ENCODE measurements at places on chromosomes 3 and 15. TPM values are rescaled to one million over a fixed set of nuclear protein-coding genes. Genes with fewer than 3 reads are reported as not detected.

GRCh38 chr3:130276203-130276803 is 69.2 kb upstream of the COL6A5 start:
- DNase-seq: no peak

ITIH3 gene
- 0.51 TPM for total RNA-seq

DNA sequence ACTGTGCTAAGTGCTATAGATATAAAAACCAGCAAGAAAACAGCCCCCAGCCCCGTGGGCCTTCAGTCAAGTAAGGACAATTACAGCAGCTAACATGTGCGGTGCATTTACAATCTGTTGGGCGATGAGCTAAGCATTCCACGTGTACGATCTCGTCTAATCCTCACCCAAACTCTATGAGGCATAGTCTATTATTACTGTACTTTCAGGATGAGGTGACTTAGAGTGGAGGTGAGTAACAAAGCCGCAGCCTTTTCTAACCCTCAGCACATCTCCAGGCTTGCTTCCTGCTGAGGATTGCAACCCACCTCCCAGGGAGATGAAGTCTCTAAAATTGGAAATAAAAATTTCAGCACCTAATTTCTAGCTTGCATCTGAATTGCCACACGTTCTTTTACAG is 53.2 kb upstream of the MCF2L2 start:
- no peak for DNase-seq

GRCh38 chr3:188929137-188929536 is 242.6 kb upstream of the TPRG1 start:
- no peak for DNase-seq

PTPN9 gene
- total RNA-seq: 9.4 TPM

CKMT1B gene
- 0.70 TPM for total RNA-seq

CYP8B1 gene
- total RNA-seq: 0.14 TPM

- DNase-seq: no peak
Observed at GRCh38 chr3:166052440-166052839, 215.2 kb upstream of the BCHE start.

- no peak for DNase-seq
Observed at GRCh38 chr15:100987143-100987542, 68.0 kb downstream of the LRRK1 start.

TRANK1 gene
- total RNA-seq: 13.1 TPM

DNA sequence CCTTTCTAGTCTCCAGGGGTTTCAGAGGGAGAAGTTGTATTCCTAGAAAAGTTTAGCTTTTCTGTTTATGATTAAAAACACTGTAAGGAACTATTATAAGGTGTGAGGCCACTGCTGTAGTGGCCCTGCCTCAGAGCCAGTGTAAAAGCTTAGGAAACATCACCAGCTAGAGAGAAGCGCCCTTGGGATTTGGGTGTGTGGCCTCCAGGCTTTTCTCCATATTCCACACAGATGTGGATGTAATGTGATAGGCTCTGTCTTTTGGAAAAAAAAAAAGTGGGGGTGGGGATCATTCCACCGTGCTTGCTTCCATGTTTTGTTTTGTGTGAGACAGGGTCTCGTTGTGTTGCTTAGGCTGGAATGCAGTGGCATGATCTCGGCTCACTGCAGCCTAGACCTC is 13.9 kb downstream of the SEC61A1 start:
- DNase-seq: no peak

- DNase-seq: no peak
Observed at GRCh38 chr3:127375151-127375930, 87.5 kb upstream of the PRR20G start.

DNA sequence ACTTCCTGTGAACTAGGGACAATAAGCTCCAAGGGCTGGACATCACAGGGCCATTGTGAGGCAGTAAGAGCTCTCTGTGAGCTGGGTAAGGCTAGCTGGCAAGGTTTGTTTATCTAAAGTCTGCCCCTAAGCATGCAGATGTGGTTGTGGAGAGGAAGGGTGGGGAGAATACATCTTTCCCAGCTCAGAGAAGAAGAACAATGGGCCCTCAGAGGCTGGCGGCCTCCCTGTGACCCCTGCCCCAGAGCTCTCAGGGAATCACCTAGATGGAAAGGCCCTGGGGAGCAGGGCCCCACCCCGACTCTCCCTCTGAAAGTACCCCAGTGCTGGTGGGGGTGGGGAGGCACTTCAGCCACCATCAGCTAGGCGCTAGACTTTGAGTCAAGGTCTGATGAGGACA is 4.3 kb upstream of the AP3B2 start:
- DNase-seq: no peak

SLC7A14 gene
- total RNA-seq: 0.06 TPM

HLTF gene
- 23.4 TPM for total RNA-seq

GLDN gene
- 6.7 TPM for total RNA-seq

GRCh38 chr3:132279030-132279429 is 38.2 kb upstream of the ACP3 start:
- no peak for DNase-seq

PROK2 gene
- not detected for total RNA-seq

DNA sequence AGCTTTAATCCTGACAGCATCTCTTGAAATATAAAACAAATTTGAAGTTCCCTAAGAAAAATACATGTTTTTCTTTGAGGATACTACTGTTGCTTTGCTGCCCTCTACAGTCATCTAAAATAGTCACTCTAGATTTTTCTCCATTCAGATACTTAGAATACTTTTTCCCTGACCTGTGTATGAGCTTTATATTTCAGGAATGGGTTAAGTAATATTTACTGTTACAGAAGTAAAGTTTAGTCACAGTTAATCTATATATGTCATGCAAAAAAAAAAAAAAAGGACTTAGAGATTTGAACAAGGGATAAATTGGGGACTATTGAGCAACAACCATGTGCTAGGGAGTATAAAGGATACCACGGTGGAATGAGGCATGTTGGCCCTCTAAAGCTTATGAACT is 8.8 kb downstream of the NECTIN3 start:
- no peak for DNase-seq

DNA sequence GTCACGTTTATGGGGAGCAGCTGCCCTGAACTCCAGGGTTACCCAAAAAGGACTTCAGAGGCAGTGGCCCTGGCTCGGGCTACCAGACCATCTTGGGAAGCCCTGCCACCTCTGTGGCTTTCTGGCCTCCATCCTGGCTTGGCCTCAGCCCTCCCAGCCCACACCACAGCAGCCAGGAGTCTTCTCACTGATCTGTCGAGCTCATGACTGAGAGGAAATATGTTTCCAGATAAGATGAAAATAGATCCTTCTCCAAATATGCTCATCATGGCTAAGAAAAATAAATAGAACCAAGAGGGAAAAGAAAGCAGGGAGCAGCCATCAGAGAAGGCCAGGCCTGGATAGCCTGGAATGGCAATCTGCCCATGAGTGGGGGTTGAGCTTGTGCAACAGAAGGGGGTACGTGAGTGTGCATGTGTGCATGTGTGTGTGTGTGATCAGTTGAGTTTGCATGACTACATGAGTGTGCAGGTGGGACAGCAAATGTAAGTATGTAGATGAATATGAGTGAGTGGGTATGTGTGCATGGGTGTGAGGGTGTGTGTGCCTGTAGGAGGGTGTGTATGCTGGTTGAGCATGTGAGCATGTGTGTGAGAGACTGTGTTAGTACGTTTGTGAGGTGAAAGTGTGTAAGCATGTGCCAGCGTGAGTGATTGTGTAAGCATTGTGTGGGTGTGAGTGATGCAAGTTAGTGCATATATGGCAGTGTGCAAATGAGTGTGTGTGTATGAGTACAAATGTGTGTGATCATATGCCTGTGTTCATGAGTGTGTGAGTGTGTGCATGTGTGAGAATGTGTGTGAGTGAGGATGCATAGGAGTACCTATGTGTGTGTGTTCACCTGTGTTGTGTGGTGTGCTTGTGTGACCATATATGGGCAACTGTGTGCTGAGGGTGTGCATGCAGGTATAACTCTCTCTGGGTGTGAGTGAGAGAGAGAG is 9.9 kb upstream of the RFT1 start:
- DNase-seq: no peak

DNA sequence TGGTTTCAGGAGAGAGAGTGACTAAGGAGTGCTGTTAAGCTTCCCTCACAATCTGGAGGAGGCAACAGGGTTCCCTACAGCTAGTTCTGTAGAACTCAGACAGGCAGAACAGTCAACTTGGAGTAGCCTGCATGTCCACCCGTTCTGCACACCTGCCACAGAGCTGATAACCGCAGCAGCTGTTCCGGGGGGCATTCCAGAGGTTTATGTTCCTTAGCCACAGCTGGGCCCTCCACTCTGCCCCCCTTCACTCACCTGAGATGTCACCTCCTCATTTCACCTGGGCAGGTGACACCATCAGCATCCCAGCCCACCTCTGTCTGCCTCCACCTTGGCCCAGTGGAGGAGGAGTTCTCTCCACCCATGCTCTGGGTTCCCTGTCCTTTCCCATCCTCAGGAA is 22.6 kb downstream of the XYLB start:
- DNase-seq: no peak

GRCh38 chr15:69820819-69821218 is 276.9 kb downstream of the TLE3 start:
- no peak for DNase-seq

PCYT1A gene
- 85.9 TPM for total RNA-seq

PLA2G4D gene
- total RNA-seq: not detected

- DNase-seq: no peak
Observed at GRCh38 chr3:27025718-27026117, 343.5 kb downstream of the NEK10 start.

GRCh38 chr15:55546718-55547117 is 38.7 kb upstream of the DNAAF4 start:
- DNase-seq: no peak

C3orf22 gene
- total RNA-seq: not detected

DNA sequence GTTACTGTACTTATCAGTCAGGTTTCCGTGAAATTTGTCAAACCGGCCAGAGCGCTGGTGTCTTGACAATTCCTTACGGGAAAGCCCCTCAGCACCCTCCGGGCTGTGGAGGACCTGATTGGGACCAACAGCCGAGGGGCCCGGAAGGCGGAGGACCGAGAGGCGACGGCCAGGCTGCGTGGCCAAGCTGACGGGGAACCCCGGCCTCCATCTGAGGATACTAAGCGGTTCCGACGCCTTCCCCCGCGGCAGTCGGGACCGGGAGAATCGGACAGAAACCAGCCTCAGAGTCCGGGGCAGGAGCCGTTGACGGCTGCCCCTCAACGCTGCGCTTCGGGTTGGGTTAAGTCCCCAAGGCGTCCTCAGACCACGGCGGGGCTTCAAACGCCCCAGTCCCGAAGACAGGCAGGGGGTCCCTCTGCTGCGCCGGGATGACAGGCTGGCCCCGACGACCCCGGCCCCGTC is 499 bp downstream of the ALDH1A2 start:
- peak; percentile 77 for DNase-seq

DNA sequence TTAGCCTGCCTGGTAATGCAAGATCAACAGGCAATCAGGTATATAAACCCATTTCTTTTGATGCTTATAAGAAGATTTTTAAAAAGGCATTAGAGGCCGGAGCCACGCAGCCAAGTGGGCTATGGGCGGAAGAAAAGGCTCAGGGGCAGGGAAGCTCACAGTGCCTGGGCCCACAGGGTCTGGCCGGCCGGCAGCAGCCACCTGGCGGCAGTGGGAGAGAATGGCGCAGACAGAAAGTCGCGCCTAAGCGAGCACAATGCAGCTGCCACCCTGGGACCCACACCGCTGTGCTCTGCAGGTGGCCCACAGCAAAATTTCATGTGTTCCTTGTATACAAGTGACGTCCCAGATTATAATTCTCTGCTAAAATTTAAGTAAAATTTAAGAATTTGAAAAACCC is 448.6 kb upstream of the RASGRP1 start:
- DNase-seq: peak; percentile 9

DNA sequence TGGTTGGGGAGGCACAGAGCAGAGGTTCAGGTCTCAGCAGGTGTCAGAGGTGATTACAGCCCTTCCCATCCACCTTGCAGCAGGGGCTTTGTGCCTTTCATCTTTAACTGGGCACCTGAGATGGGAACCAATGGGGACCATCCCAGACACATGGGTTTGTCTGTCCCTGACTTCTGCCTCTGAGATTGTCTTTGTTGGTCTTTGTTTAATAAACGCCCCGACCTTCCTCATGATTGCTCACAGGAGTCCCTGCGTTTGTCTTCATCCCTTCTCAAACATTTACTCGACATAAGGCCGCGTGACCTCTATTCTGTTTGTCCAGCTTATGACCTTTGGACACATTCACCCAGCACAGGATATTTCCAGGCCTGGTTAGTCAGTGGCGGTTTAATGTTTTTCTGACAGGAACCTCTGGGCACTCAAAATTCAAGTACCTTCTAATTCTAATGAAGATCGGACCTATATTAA is 5.9 kb downstream of the ZSCAN2 start:
- no peak for DNase-seq

DNA sequence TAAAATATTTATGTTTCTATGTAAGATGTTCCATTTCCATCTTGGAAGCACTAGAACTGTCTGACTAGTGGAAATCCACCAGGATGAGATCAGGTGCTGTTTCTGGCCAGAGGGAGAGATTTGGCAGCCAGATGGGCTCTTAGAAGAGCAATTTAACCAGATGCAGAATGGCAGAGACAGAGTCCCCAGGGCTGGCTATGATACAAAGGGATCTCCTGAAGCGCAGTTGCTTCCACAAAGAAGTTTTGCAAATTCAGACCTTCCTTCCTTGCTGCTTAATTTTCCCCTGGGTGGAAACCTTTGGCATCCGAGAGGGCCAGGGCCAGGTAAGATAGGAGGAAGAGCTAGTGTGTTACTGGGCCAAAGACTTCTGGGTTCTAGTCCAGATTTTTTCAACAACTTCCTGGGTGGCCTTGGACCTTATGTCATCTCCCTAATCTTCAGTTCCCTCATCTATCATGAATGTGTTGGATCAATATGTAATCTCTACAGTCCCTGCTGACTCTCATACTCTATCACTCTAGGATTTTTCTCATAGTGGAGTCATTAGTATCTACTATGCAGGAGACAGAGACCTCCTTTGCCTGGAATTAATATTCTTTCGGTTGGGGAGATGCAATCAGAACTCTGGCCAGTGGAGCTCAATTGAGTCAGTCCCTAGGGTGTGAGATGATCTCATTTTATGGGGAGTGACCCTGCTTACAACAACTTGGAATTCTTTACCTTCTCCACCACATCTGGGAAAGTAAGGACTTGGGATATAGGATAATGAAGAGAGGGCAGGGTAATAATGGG is 41.1 kb upstream of the NDUFB4 start:
- DNase-seq: no peak

GRCh38 chr3:30293621-30294240 is 312.7 kb upstream of the TGFBR2 start:
- no peak for DNase-seq

DNA sequence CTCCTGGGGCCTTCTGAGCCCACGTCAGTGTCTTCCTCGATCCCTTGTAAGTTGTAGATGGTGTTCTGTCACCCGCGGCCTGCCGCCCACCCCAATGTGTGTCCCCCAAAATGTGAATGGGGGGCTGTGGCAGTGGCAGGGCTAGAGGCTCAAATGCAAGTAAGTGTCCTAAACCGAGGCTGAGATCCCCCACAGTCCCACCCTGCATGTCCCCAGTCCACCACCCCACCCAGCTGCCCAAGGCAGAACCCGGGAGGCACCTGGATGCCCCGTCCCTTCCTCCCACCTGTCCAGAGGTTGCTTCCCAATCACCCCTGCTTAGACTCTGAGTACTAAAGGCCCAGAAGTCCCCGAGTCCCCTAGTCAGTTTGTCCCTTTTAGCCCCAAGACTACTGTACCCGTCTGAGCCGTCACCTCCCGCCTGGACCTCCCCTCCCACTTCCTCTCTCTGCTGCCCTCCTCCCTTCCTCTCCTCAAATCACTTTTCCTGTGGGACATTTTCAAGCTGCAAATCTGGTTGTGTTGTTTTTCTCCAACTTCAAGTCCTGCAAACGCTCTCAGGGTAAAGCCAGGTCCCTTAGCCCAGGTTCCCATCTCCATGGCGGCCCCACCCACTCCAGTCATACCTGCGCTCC is 11.8 kb upstream of the PLXND1 start:
- no peak for DNase-seq

- DNase-seq: no peak
Observed at GRCh38 chr3:45923755-45924154, 19.5 kb upstream of the CXCR6 start.

- no peak for DNase-seq
Observed at GRCh38 chr3:31358473-31359070, 174.2 kb upstream of the STT3B start.
